ENCODE measurements at places on chromosomes 16 and 17.

- no peak for DNase-seq
Observed at GRCh38 chr17:56887105-56887504, 26.7 kb downstream of the TRIM25 start.

GRCh38 chr17:4509923-4510617 lies 11.4 kb downstream of the SPNS2 start:
- no peak for DNase-seq

GRCh38 chr17:63426041-63426916 lies 19.8 kb downstream of the CYB561 start:
- no peak for DNase-seq

DNA sequence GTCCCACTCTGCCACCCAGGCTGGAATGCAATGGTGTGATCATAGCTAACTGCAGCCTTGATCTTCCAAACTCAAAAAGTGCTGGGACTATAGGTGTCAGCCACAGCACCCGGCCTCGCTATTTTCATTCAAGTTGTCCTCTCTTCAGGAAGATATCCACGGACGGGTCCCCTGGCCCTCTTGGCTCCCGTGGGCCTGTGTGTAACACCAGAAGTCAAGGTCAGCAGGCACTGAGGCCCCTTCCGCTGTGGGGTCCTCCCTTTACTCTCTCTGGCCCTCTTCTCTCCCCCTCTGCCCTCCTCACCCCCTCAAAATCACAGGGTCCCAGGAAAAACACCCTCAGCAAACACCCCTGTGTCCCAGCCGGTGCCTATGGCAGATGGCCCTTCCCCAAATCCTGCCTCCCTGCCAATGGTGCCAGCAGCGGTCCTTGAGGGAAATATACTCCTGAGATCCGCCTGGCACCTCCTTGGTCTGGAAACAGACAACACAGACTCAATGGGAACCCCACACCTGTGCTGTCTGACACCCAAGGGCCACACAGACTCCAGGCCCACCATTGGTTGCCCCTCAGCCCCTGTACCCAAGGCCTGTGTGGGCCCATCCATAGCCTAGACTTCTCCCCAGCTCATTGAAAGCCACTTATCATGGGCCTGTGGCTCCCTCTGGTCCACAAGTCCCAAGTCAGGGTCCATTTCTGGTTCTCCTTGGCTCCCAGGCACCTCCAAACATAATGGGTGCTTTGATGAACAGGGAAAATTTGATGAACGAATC lies 221.5 kb downstream of the ZNF423 start:
- DNase-seq, result no peak

GRCh38 chr17:59141860-59142259 lies 13.1 kb downstream of the SKA2 start:
- DNase-seq, result no peak

- no peak for DNase-seq
Observed at GRCh38 chr16:80569440-80570105, 28.8 kb downstream of the DYNLRB2 start.
